ENCODE measurements at places on chromosomes 2 and 18.

- no peak for DNase-seq
Measured at GRCh38 chr2:163602196-163602595, 133.6 kb downstream of the FIGN start.

- no peak for DNase-seq
Measured at GRCh38 chr2:28327956-28328922, 64.4 kb upstream of the FOSL2 start.

- no peak for DNase-seq
Measured at GRCh38 chr2:210860276-210860675, 303.9 kb downstream of the CPS1 start.

GRCh38 chr18:30481871-30482270 lies 560.7 kb downstream of the DSC3 start:
- no peak for DNase-seq

GRCh38 chr2:165811592-165812370 lies 17.7 kb upstream of the GALNT3 start:
- no peak for DNase-seq

GRCh38 chr2:229270551-229271410 lies at the start of gene PID1:
TSS of gene PID1 (minus strand) at chr2:229271287. CDS start at chr2:229271043, 244 bp downstream.
- DNase-seq: no peak

DNA sequence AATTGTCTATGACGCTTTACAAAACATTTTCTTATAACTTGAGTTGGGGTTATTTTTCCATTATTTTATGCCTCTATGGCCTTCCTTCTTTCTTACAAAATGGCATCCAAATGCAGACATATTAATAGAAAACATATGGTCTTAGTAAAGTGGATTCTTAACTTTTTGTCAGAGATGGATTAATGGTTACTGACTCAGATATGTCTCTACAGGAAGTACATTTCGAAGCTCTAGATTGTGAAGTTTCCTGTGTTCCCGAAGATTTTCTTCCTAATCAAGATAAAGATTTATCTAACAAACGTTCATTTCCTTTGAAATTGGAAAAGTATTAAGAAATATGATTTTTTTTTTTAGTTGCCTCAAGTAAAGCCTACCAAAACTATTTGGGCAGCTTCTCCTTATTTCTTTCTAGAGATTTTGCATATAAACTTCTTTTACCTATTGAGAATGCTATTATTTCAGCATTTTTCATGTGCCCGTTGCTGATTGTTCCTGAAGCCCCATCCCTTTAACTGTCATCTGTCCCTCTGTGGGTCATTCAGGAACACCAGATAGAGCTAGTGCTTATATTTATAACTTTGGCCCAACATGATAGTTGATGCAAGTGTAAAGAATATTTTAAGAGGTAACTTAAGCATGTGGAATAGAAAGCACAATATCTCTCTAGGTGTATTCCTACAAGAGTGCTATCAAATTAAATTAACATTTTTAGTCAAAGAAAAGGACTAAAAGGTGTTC lies 498.0 kb downstream of the CCDC85A start:
- DNase-seq: no peak

DNA sequence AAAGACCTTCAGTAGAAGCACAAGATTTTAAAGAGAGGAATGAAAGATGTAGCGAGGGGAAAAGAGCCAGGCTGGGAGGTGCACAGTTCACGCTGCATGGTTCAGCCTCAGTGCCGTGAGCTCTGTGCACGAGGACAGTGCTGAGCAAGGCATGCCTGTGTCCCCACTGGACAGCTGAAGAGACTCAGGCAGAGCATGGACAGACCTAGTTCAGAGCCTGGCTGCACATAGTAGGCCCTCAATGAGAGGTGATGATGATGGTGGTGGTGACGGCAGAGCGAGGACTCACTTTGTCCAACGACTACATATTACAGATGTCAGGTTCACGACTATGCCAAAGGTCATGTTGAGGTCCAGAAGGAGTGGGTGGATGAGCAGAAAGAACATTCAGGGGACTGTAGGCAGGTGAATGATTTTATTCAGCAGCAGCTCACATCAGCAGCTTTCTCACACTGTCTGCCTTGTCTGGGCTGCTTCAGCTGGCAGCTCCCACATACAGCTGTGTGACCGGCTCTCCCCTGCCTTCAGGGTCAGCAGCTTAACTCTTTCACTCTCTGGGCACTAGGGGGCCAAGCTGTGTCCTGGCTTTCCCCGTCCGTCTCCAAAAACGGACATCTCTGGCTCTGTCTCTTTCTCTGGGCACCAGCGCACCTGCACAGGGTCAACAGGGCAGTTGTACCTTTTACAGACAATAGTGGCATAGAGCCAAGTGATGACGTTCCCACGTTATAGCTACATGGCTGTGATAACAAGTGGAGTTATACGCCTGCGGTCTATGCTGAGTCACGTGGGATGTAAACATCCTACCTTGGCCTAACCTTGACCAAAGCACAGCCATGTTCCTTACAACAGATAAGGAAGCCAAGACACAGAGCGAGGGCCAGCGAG lies 128.8 kb upstream of the MSH6 start:
- no peak for DNase-seq

DNA sequence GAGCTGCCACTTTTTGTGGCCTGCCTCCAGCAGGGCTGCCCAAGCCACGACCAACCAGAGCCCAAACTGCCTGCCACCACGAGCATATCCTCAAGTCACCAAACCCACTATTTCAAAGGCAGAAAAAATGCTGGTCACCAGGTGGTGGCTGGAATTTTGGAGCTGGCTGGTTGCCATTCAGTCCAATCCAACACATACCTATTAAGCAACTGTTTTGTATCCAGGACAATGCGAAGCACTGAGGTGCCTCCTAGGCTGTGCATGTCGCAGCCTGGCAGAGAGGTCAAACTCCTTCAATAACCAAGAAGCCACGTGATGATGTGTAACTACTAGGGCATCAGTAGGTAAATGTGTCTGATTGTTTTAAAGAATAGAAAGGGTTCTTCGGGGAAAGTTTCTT lies 108.3 kb upstream of the PPP1CB start:
- no peak for DNase-seq

DNA sequence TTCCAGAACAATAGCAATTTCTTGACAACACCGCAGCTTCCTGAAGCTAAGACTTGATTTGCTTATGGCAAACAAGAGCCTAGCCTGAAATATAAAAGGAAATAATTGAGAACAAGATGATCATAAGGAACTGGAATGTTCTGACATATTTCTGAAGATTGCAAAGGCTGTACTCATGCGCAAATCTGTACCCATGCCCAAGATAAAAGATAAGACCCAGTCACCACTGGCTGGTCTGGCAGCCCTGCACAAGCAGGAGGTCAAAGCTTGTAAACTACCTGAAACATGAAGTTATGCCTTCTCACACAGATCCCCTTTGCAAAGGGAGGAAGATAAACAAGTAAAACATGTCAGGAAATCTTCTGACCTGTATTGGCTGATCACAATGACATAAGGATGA lies 160.8 kb upstream of the GYPC start:
- DNase-seq: no peak

DNA sequence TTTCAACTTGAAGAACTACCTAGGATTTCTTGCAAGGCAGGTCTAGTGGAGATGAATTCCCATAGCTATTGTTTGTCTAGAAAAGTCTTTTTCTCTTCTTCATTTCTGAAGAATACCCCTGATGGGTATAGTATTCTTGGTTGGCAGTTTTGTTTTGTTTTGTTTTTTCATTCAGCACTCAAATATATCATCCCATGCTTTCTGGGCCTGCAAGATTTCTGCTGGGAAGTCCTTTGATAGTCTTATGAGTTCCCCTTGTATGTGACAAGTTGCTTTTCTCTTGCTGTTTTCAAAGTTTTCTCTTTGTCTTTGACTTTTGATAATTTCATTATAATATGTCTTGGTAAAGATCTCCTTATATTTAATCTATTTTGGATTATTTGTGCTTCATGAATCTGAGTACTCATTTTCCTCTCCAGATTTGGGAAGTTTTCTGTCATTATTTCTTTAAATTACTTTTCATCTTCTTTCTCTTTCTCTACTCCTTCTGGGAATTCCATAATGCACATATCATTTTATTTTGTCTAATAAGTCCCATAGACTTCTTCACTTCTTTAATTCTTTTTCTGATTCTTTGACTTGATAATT lies 101.5 kb downstream of the DSC3 start:
- DNase-seq: no peak

DNA sequence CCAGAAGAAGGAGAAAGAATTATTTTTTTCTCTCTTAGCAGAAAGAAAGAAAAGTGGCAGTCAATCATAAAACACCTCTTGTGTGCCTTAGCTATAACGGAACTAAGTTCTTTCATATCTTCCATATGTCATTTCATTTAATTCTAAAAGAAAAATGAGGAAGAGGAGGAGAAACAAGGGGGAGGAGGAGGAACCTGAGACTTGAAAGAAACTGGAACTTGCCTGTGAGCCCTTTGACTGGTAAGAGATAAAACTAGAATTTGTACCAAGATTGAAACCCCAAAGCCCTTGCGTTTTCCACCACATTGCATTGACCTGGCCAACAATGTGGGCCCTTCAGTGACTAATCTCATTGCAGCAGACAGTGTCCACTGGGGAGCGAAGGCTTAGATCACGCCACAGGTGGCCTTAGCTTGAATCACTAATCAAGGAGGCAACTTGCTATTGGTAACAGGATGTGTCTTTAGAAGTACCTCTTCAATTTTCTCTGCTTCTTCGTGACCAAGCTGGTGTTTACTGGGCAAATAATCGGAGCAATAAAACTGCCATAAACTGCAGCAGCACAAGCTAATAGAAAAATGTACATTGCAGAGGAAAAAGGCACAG lies 307.9 kb downstream of the CLIP4 start:
- DNase-seq: no peak

DNA sequence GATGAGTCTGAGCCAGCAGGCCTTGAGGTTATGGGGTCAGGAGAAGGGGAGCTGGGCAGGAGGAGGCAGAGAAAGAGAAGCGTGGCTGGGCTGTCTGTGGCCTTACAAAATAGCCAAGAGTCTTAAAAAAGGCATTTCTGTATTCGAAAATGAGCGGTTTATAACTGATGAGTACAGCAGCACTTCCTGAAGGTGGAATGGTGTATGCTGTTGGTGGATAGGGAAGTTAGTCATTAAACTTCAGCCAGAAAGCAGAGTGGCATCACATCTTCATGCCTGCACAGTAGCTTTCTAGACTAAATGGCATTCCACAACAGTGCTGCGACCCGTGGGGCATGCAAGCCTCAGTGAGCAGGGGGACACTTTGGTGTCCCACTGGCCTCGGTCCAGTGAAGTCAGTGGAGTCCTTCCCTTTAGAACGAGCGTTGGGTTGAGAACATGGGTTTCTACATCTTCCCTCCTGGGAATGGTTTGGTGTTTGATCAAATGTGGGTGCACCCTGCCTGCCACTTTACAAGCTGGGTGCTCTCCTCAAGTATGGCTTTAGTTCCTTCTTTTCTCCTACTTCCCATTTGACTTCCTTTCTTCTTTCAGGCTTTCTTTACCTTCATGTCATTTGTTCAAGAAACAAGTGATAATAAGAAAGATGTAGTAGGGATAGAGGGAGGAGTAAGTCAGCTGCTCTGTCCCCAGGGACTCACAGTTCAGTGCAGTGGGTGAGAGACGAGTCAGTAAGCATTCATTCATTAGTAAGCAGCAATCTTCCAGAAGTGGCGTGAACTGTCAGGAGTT lies 96.3 kb downstream of the ARMC9 start:
- no peak for DNase-seq

GRCh38 chr2:168699844-168700417 lies 102.5 kb upstream of the NOSTRIN start:
- no peak for DNase-seq

DNA sequence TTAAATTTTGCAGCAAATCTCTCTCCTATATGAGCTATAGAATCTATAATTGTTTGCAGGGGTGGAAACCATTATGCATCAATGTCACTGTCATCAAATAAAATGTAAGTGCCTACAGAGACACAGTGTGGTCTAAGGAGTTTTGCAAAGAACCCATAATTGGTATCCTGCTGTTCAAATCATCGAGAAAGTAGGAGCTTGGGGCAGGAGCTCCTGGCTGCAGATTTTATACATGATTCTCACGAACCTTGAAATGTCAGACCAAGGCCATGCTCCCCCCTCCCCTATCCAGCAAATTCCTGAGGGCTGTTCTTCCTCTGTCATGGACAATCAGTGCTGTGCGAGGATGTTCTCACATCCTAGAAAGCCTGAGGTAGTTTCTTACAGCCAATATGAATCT lies 119.5 kb upstream of the CYRIA start:
- DNase-seq: no peak

- no peak for DNase-seq
Measured at GRCh38 chr2:48607307-48608014, 10.2 kb upstream of the GTF2A1L start.

- no peak for DNase-seq
Measured at GRCh38 chr18:58682429-58683069, 11.3 kb downstream of the MALT1 start.

GRCh38 chr2:72623481-72623880 lies 202.4 kb downstream of the EXOC6B start:
- no peak for DNase-seq

DNA sequence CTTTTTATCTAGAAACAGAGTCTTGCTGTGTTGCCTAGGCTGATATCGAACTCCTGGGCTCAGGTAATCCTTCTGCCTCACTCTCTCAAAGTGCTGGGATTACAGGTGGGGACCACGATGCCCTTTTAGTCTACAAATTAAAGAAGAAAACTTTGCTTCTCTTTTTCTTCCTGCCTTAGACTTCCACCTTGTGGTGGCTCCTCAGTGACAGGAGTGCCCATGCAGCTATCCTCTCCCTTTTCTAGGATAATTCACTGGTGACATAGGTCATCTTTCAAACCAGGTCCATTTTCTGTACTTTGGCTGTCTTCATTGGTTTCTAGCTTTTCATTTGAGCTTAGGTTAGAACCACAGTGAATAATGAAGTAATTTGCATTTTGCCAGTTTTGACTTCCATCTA lies 13.6 kb downstream of the DCAF17 start:
- no peak for DNase-seq

GRCh38 chr2:191128172-191128910 lies 22.5 kb downstream of the STAT4 start:
- DNase-seq: no peak

- no peak for DNase-seq
Measured at GRCh38 chr2:171281110-171281509, 120.4 kb upstream of the TLK1 start.

- no peak for DNase-seq
Measured at GRCh38 chr18:35729991-35730668, 148.6 kb downstream of the GALNT1 start.

- DNase-seq: no peak
Measured at GRCh38 chr2:75577280-75577679, 16.5 kb upstream of the EVA1A start.

GRCh38 chr2:191999101-191999841 lies 152.4 kb upstream of the CAVIN2 start:
- DNase-seq: no peak

- no peak for DNase-seq
Measured at GRCh38 chr2:141316606-141317005, 814.2 kb downstream of the LRP1B start.

All from stimulated activated CD4-positive, alpha-beta T cell treated with anti-CD3 and anti-CD28 coated beads, Interleukin-4, amount 100 ng/mL, for 48 hours (primary cell).